AML-193 (cell line): ENCODE measurements at places on chromosomes 2 and 18.
A peak's percentile ranks its signal among the peaks of the same experiment; 100 is the strongest.

- no peak for DNase-seq
Observed at GRCh38 chr18:32896776-32897547, 124.1 kb upstream of the KLHL14 start.

DNA sequence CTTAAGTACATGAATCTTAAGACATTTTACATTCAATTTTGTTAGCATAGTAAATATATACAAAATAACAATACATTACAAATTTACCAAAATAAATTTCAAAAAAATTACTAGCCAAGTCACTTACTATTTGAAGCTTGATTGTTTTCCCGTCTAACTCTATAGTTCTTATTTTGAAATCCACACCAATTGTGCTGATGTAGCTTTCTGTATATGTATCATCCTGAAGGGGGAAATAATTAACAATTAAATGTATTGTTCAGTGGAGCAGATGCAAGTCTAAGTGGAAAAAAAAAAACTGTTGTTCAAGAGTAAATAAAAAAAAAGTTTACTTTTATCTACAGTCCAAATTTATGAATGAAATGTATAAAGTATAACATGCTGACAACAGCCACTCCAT, 32.1 kb downstream of the RAB1A start:
- DNase-seq, result no peak

GRCh38 chr2:144753416-144753815, 233.5 kb upstream of the ZEB2 start:
- DNase-seq, result no peak

GRCh38 chr18:37322492-37323035, 243.0 kb downstream of the CELF4 start:
- no peak for DNase-seq

- no peak for DNase-seq
Observed at GRCh38 chr2:24206242-24206641, 31.4 kb downstream of the FAM228A start.

- DNase-seq, result no peak
Observed at GRCh38 chr18:12295389-12296086, 12.5 kb upstream of the TUBB6 start.

DNA sequence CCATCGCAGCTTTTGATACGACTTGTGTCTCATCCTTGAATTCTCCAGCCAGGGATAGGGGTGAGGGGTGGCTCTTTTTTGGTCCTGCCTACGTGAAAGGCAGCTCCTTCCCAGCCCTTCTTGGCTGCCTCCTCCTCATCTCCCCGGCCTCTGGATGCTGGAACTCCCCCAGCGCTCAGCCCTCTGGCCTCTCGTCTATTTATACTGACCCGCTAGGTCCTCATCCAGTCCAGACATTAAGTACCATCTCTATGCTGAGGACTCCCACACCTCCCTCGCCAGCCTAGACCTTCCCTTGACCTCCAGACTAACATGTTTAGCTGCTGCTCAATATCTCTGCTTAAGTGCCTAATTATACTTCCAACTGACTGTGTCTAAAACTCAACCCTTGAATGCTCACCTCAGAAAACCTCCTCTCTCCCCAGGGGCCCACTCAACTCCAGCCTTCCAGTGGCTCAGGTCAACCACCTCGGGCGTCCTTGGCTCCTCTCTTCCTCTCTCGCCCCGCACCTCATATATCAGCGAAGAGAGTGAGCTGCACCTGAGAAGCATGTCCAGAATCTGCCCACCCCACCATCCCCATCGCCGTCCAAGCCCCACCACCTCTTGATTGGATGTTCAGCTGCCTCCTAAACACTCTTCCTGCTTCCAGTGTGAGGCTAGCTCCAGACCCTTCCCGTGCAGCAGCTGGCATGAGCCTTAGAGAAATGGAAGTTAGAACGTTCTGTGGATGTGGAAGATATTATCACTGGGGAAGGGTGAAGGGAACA, 34.8 kb downstream of the TOGARAM2 start:
- DNase-seq, result no peak

GRCh38 chr2:109411640-109412325, 202.0 kb downstream of the SEPTIN10 start:
- no peak for DNase-seq

GRCh38 chr2:241842620-241843211, 16.0 kb downstream of the PDCD1 start:
- DNase-seq, result peak; percentile 19

DNA sequence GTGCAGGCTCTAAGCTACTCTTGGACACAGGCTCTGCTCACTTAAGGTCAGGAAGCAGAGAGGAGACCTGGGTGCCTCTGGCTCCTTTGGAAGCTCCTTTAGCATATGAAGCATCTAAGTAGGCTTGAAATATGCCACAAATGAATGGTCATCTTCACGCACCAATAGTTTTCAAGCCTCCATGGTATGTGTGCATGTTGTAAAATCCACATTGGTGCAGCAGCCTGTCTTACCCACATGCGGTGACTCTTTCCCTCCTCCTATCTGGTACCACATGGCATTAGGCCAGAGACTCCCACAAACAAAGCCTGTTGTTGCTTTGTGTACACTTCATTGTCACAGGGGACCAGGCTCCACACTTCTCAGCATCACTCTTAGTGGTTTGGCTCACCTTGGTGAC, 442.2 kb upstream of the RAB12 start:
- no peak for DNase-seq

GRCh38 chr2:156695020-156695419, 258.8 kb downstream of the GPD2 start:
- no peak for DNase-seq

DNA sequence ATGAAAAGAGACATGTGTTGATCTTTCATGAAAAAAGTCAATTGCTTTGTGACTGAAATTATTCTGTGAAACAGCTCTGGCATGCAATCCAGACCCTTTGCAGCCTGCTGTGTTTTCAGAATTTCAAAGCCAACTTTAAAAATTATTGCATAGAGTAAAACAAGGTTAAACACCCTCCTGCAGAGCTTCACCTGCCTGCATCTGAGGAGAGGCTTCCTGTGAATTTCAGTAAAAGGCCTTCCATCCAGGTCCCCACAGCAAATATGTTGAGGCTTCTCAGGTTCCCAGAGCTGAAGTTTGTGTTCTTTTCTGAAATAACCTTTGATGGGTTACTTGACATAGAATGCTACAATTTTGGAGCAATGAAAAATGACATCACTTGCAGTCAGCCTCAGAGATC, 4.1 kb downstream of the XIRP2 start:
- DNase-seq, result no peak

GRCh38 chr2:60852282-60852860, 29.0 kb upstream of the REL start:
- no peak for DNase-seq

- DNase-seq, result no peak
Observed at GRCh38 chr2:221490506-221491060, 81.5 kb downstream of the EPHA4 start.

- no peak for DNase-seq
Observed at GRCh38 chr2:233699424-233700027, 6.8 kb downstream of the UGT1A6 start.

DNA sequence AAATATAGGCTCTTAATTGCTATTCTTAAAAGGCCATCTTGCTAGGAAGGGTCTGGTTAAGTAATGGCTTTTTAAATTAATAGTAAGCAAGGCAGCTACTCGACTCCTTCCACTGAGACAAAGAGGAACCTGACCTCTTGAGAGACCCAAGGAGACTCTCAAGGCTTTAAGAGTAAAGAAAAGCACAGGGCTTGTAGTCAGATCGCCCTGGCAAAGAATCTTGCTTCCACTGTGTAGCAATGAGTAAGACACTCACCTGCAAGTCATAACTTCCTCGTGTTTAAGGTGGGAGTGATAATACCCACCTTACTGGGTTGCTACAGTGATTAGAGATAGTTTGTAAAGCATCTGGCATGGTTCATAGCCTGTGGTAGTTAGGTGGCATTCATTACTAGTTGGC, 274.5 kb downstream of the TSN start:
- DNase-seq, result no peak

GRCh38 chr2:130355578-130356431, at the start of gene PTPN18:
TSS of gene PTPN18 (plus strand) at chr2:130356056. CDS start at chr2:130356108, 52 bp downstream.
- DNase-seq, result peak; percentile 50

- no peak for DNase-seq
Observed at GRCh38 chr2:149192427-149192826, 138.0 kb upstream of the LYPD6 start.

GRCh38 chr2:129698593-129698992, 280.9 kb upstream of the RAB6C start:
- no peak for DNase-seq

DNA sequence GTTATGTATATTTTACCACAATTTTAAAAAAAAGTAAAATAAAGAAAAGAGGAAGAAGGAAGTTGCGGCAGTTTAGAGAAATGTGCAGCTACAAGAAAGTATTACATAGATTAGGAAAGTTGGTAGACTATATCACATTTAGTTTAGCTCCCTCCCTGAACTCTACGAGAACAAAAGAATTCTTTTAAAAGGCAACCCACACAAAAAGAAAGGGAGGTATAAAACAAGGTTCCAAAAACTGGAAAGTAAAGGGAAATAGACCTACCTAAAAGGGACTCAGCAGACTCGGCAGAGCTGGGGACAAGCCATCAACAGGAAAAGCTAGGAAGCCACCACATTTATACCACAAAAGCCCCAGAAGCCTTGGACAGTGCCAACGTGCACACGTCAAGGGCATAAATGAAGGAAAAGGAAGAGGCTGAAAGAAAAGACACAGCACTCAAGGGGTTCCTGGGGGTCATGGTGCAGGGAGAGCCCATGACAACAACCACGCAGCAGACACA, 9.1 kb downstream of the TMEM127 start:
- DNase-seq, result peak; percentile 63

DNA sequence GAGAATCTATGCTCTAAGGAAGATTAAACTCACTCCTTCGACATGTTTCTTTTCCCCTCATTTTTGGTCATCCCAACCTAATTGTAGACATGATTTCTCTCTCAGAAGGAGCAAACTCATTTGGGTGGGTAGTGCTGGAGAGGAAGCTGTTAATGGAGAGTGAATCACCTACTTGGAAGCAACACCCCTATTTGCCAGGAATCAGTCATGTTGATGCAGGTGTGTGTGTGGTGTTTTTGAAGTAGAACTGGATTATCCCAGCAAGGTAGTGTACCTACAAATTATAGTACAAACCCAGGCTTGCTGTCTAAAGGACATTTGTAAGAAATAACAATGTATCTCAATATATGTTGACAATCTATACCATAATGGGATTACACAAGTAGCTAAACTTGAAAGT, 186.4 kb downstream of the EPHA4 start:
- DNase-seq, result no peak

DNA sequence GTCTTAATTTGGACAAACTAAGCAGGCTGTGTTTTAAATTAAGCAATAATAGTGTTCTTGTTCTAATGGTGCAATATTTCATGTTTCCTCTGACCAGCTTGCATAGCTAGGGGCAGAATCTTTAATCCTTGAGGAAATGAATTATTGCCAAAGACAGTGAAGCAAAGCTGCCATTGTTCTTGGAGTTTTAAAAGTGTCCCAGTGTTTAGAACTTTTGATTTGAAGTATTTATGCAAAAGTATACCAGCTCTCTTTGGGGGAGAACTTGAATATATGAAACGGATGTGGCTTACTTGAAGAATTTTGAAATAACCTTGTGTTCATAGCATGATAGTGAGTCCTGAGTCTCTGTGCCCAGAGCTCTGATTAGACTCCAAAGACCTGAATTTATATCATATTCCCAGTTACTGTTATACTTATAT, 33.4 kb downstream of the ITGA6 start:
- DNase-seq, result peak; percentile 83

DNA sequence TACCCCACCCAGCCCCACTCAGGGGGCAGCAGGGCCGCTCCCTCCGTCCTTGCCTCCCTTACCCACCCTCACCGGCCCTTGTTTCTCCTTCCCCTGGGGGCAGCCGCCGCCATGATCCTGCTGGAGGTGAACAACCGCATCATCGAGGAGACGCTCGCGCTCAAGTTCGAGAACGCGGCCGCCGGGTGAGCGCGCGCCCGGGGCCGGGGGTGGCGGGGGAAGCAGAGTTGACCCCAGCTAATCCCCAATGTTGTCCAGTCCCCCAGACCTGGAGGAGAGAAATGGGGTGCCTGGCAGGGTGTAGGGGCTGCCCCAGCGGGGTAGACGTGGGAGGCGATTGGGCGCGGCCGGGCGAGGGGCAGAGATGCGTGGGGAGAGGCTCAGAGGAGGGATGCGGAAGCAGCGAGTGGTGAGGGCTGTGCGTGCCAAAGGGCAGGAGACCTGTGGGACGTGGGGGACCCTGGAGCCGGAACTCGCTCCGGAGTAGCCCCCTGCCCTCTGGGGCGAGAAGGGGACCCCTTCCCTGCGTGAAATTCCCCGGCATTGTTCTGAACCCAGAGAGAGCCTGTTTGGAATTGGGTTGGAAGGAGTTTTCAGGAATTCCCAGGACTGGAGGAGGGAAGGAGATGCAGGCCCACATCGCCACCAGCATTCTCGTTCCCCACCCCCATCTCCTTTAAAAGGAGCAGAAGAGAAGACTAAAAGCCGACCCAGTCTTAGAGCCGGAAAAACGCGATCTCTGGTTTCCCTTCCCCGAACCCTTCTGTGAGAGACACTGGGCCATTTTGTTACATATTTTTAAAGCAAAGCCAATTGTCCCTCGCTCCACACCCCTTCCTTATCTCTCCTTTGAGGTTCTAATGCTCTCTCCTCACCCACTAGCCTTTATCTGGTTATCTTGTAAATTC, 625 bp downstream of the ARPC2 start:
- peak; percentile 23 for DNase-seq

- no peak for DNase-seq
Observed at GRCh38 chr2:160039166-160039903, 23.1 kb downstream of the PLA2R1 start.

DNA sequence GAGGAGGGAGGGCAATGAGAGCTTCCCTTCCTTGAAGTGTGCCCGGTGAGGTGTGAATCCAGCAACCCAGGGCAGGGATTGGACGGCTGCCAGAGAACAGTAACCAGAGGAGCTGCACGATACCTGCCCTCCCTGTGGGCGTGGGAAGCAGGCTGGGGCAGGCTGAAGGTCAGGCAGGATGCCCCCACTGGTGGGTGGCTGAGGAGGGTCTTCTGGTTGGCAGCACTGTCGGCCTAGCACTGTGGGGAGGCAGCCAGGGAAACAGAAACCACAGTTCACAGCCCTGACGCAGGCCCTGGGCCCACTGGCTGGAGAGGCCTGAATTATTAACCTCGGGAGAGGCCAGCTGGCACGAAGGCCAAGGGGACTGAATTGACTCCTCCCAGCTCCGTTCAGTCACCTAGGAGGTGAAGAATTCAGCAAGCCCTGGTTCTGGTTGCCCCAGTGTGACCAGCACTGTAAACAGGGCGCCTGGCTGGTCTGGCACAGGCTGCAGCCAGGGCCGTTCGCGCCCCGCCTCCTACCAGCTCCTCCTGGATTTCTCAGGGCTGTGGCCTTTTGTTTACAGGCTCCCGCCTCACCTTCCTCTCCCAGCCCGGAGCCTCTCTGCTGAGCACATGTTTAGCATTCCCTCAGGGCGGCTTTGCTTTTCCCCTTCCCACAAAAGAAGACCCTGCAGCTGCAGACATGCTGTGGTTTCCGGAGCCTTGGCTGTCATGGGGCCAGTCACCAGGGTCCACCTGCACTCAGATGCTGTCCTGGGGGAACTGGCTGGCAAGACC, 97.8 kb downstream of the B3GNT2 start:
- DNase-seq, result no peak

GRCh38 chr18:73891572-73892421, 255.8 kb downstream of the FBXO15 start:
- no peak for DNase-seq
